Pancreas (tissue), 10 donors: ENCODE measurements at places on chromosomes 1 and 21. TPM values are rescaled to one million over a fixed set of nuclear protein-coding genes. Genes with fewer than 3 reads are reported as not detected.

GRCh38 chr1:65994223-65994622, 201.5 kb downstream of the PDE4B start:
- no peak for DNase-seq

- DNase-seq = no peak
Measured at GRCh38 chr1:24250791-24251190, 63.7 kb upstream of the IFNLR1 start.

DNA sequence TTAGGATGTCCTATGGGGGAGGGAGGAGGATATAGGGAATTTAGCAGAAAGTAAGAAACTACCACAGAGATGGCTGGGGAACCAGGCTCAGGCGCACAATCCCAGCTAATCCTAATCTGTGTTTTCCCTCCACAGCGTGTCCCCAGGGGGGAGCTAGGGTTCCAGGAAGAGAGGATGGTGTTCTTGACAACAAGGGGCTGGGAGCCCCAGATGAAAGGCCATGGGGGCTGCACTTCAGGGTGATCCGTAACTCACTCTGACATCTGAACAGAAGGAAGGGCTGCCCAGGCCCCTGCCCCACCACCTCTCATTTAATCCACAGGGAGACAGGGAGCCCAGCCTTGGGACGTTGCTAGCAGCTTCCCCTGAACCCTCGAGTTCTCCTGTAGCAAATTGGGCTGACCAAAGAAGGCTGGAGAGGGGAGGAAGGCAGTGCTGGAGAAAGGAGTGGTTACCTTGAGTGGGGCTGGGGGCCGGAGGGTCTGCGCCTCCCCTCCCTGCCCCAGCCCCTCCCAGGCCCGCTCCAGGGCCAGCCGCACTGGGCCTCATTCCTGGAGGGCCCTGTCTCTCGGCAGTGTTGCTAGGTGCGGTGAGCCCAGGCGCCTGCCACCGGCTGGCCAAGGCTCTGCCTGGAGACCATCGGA, 131.7 kb downstream of the TMEM53 start:
- DNase-seq = no peak

- DNase-seq = no peak
Measured at GRCh38 chr21:36030581-36031189, 29.6 kb downstream of the SETD4 start.

DNA sequence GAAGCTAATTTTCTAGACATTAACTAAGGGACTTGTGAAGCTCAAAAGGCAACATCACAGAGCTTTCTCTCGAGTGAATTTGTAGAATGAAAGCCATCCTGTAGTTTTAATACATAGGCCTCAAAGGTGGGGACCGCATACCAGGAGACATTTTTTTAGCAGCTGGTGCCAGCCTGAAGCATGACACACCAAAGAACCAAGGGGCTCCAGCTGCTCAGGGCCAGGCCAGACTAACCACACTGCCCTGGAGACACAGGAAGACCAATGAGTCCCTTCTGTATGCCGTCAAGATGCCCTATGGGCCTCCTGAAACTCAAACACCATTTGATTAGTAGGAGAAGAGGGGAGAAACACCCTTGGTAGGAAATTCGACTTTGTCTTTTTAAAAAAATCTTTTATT, 113.9 kb upstream of the CACNA1E start:
- DNase-seq = no peak

DNA sequence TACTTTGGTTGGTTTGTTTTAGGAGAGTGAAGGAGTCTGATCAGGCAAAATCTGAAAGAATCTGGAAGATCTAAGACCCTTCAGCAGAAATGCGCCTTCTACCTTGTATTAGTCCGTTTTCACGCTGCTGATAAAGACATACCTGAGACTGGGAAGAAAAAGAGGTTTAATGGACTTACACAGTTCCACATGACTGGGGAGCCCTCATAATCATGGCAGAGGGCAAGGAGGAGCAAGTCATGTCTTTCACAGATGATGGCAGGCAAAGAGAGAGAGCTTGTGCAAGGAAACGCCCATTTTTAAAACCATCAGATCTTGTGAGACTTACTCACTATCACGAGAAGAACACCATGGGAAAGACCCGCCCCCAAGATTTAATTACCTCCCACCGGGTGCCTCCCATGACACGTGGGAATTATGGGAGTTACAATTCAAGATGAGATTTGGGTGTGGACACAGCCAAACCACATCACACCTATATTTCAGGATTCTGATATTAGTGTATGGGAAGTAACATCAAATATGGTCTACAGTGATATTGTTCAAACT, 99.3 kb downstream of the GLUL start:
- DNase-seq = no peak

- DNase-seq = no peak
Measured at GRCh38 chr21:14870853-14871149, 194.0 kb downstream of the NRIP1 start.

Gene STUM
- 1.1 TPM for total RNA-seq

Gene GCSAML
- total RNA-seq = 0.26 TPM

Gene GIPC2
- 11.8 TPM for total RNA-seq

Gene SPTA1
- not detected for total RNA-seq

Gene FCGR3A
- 2.0 TPM for total RNA-seq
